PC-3 (cell line): ENCODE measurements at places on chromosomes 5 and 9.

GRCh38 chr5:148645527-148645926 lies 8.8 kb downstream of the HTR4 start:
- peaks cover 96% of the 10 kb centered on the region for H3K27me3 ChIP-seq
- no peaks in the 10 kb centered on the region for H3K4me1 ChIP-seq
- H3K27ac ChIP-seq, result no peak overlapping the region
- DNase-seq, result no peak

- no peak within 1 kb of the TSS for H3K4me3 ChIP-seq
- H3K27me3 ChIP-seq, result peaks cover 26% of the 10 kb centered on the region; the same call in 1 of the 2 replicates
- DNase-seq, result no peak
- H3K4me1 ChIP-seq, result no peaks in the 10 kb centered on the region
- no peaks in the 10 kb centered on the region for H3K36me3 ChIP-seq
Measured at GRCh38 chr5:115816226-115817081, at the start of gene CDO1. TSS of gene CDO1 (minus strand) at chr5:115816659. CDS start at chr5:115816397, 262 bp downstream.

DNA sequence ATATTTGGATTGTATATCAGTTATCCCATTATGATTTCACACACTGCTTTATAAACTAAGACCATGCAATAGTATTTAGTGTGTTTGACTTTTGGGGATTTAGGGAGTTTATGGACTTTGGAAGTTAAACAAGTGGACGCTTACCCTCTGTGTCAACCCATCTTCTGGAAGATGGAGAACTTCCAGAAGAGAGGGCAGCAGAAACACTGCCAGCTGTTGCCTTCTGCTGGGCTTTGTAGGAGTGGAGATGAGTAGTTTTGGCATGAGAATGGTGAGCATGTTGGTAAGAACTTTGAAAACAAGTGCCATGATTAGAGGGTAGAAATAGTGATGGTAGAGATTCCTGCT lies 2.2 kb downstream of the DNAJC25 start:
- H3K27me3 ChIP-seq, result no peaks in the 10 kb centered on the region
- no peak overlapping the region for H3K27ac ChIP-seq
- H3K4me3 ChIP-seq, result peak overlapping the region; percentile 93
- no peaks in the 10 kb centered on the region for H3K36me3 ChIP-seq
- H3K4me1 ChIP-seq, result peaks cover 17% of the 10 kb centered on the region; the same call in 1 of the 2 replicates

DNA sequence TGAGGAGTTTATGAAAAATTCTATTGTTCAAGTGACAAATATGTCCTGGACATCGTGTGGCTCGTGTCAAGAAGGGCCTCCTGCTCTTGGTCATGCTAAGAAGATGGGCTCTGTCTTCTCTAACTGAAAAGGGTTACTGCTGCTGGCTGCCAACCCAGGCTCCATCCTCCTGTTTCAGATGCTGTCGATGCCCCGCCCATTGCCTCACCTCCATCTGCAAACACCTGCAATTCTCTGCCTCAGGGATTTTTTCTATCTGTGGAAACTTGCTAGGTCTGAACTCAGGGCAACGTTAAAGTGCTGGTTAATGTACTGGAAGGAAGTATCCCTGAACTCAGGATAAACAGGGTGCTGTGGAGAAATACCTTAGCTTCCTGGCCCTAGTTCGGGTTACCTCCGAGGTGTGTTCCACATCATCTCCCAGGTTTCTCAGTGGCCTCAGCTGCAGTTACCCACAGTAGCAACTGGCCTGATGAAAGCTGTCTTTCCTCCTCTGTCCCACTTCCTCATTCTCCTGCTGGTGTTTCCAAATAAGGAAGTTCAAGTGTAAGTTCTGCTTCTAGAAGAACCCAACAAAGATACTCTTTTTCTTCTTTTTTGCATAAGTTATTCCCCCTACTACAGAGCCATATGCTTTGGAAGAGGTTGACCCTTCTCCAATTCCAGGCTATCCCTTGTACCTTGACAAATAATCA lies 151.7 kb upstream of the SMIM23 start:
- 0 out of 2 replicates have a peak, but pooled peaks cover 5% of the 10 kb centered on the region for H3K4me1 ChIP-seq
- H3K36me3 ChIP-seq, result no peaks in the 10 kb centered on the region
- H3K27ac ChIP-seq, result no peak overlapping the region
- DNase-seq, result no peak
- no peak overlapping the region for H3K4me3 ChIP-seq

GRCh38 chr5:104018299-104018698 lies 455.7 kb upstream of the NUDT12 start:
- DNase-seq, result peak; percentile 26
- peaks cover 7% of the 10 kb centered on the region; the same call in 1 of the 2 replicates for H3K36me3 ChIP-seq
- H3K27me3 ChIP-seq, result no peaks in the 10 kb centered on the region
- no peak overlapping the region for H3K4me3 ChIP-seq
- H3K27ac ChIP-seq, result no peak overlapping the region

GRCh38 chr5:175464074-175464941 lies 14.1 kb upstream of the SFXN1 start:
- H3K4me1 ChIP-seq, result no peaks in the 10 kb centered on the region
- DNase-seq, result peak; percentile 71
- no peak overlapping the region for H3K27ac ChIP-seq
- peaks cover 29% of the 10 kb centered on the region for H3K27me3 ChIP-seq
- no peak overlapping the region for H3K4me3 ChIP-seq

DNA sequence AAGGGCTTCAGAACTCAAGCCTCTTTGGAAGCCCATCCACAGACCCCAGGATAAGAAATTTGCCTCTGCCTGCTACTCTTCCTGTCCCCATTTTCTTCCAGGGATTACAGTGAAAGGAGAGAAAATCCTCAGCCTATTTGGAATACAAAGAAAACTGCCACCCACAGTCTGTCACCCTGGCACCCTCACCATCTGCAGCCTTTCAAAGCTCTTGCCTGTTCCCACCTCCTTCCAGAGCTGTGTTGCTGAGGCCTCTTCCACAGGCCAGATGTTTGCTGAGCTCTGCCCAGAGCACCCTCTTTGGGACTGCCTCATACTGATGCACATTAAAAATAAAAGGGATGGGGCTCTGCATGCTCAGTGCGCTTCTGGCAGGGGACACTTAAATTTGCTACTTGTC lies 35.9 kb upstream of the TAF1L start:
- DNase-seq, result no peak
- no peaks in the 10 kb centered on the region for H3K27me3 ChIP-seq
- H3K36me3 ChIP-seq, result no peaks in the 10 kb centered on the region
- peak overlapping the region; percentile 98 for H3K27ac ChIP-seq
- peaks cover 19% of the 10 kb centered on the region for H3K4me1 ChIP-seq
- H3K4me3 ChIP-seq, result no peak overlapping the region

- H3K27me3 ChIP-seq, result no peaks in the 10 kb centered on the region
- H3K36me3 ChIP-seq, result no peaks in the 10 kb centered on the region
- DNase-seq, result peak; percentile 42
- no peak overlapping the region for H3K4me3 ChIP-seq
- peaks cover 18% of the 10 kb centered on the region for H3K4me1 ChIP-seq
- 0 out of 2 replicates have a peak overlapping the region, but pooled peaks have one; percentile 25 for H3K27ac ChIP-seq
Measured at GRCh38 chr9:136537896-136538598, 7.8 kb downstream of the NOTCH1 start.

DNA sequence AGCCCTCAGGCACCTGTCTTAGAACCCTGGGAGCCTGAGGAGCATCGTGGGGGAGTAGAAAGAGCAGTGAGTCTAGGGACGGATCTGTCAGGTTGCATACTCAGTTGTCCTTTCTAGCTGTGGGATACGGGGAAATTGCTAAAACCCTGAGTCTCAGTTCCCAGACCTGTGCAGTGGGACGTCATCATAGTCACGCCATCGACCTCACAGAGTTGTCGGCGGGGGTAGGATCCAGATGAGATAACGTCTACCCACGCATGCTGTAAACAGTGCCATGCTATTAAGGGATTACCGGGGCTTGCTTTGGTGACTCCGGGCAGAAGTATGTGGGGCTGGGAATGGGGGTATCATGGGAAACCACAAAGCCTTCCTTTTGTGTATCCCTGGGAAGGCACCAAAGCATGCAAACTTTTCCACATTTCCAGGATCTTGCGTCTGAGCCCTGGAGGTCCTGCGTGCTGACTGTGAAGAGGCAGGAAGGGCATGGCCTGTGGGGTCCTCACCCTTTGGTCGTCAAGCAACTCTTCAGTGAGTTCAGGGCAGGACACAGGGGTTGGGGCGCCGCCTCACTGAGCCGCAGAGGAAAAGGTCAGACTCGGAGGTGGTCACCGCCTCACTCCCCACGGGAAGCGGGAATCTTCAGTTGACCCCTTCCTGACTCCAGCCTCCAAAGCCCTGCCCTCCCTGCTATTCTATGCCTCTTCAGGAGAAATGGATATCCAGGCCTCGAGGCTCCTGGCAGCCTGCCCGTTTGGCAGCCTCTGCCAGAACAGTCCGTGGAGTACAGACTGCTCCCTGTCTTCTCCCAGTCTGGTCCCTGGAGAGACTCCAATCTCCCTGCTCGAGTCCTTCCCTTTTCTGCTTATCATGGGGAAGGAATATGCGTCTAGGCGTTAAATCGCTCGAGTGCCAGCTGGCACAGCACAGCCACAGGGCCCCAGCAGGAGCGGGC lies 186.8 kb upstream of the KLF9 start:
- H3K36me3 ChIP-seq, result no peaks in the 10 kb centered on the region
- H3K27me3 ChIP-seq, result 0 out of 2 replicates have a peak, but pooled peaks cover 5% of the 10 kb centered on the region
- no peak overlapping the region for H3K4me3 ChIP-seq
- DNase-seq, result peak; percentile 22
- no peaks in the 10 kb centered on the region for H3K4me1 ChIP-seq

DNA sequence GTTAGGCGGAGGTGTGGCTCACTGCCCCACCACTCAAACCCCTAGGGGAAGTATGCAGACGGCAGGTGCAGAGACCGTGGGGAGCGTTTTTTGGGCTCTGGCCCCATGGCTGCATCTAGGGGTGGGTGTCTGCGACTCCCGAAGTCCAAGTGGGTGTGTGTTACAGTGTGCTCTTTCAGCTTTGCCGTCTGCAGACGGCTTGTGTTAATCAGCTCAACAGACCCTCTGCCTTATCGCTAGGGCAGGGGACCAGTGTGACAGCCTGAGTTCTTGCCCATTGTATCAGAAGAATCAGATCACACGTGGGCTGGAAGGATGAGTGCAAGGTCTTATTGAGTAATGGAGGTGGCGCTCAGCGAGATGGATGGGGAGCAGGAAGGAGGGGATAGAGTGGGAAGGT lies 162.8 kb downstream of the ENC1 start:
- no peak overlapping the region for H3K27ac ChIP-seq
- no peaks in the 10 kb centered on the region for H3K4me1 ChIP-seq
- no peaks in the 10 kb centered on the region for H3K27me3 ChIP-seq
- no peak overlapping the region for H3K4me3 ChIP-seq
- DNase-seq, result no peak

DNA sequence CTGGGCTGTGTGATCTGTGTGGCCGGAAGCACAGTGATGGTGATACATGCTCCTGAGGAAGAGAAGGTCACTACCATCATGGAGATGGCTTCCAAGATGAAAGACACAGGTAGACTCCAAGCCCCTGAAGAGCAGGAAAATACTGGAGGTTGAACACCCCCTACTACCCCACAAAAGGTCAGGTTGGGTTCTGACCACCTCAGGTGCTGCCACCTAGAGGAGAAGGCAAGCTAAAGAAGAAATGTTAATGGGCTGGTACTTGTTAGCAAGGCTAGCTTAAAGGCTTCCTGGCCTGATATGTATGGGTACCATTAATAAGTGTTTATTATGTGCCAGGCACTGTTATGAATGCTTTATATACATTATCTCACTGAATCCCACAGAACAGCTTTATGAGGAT lies 11.7 kb downstream of the NIPAL4 start:
- peaks cover 18% of the 10 kb centered on the region for H3K4me1 ChIP-seq
- no peak overlapping the region for H3K27ac ChIP-seq
- peaks cover 3% of the 10 kb centered on the region; the same call in 1 of the 2 replicates for H3K36me3 ChIP-seq
- no peak overlapping the region for H3K4me3 ChIP-seq
- no peaks in the 10 kb centered on the region for H3K27me3 ChIP-seq

DNA sequence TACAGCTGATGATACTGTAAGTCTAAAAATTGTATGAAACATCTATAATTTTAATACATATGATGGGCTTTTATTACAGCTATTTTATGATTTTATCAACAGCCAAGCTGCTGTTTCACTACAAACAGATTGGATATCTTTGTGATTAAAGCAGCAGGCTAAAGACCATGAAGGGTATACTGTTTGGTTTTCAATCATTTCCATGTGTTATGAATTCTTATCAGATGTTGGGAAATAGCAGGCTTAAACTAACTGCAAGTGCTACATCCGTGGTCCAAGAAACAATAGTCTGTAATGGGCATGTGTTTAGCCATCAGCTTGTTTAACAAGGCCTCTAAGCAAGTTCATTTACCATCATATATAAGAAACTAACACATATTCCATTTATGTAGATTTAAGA lies 107.5 kb downstream of the CWC27 start:
- H3K27me3 ChIP-seq, result no peaks in the 10 kb centered on the region
- no peak overlapping the region for H3K27ac ChIP-seq
- H3K4me1 ChIP-seq, result no peaks in the 10 kb centered on the region; the same call in 1 of the 2 replicates
- no peak overlapping the region for H3K4me3 ChIP-seq
- DNase-seq, result no peak
- H3K36me3 ChIP-seq, result no peaks in the 10 kb centered on the region

DNA sequence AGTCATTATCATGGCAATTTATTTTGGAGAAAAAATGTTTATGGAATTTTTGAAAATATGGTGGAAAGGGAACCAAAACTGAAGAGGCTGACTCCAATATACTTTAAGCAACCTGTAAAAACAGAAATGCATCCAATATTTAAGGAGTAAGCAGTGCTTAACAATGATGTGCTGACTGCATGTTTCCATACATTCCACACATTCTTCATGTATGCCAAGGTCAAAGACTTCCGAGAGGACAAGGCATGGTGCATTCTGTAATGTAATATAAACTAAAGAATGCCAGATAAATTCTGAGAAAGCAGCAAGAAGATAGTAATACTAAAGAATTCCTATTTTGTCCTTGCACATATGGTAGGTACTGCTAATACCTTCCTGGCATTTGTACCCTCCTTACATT lies 2015.9 kb upstream of the CDH9 start:
- H3K27ac ChIP-seq, result no peak overlapping the region
- H3K4me3 ChIP-seq, result no peak overlapping the region
- H3K4me1 ChIP-seq, result no peaks in the 10 kb centered on the region
- H3K27me3 ChIP-seq, result no peaks in the 10 kb centered on the region
- DNase-seq, result no peak

DNA sequence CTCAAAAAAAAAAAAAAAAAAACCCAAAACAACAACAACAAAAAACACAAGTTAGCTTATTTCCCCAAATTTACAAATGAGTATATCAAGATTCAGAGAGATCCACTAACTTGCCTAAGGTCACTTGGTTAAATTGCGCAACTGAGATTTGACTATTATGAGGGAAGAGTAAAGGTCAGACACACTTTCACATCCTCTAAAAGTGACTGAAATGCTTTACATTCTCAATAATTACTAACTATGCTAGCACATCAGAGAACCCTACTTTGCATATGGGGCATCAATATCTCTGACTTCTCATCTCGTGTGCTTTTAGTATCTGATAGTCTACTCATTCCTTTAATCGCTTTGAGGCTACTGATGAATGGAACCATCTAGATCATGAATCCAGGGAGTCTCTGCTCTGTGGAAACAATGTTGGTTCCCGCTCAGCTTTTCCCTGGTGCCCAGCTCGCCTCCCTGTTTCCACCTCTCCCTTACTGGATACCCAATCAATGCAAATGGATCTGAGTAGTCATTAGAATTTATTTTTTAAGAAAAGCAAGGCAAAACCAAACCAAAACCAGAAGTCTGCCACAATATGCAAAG lies 182.1 kb upstream of the TRIM32 start:
- H3K4me3 ChIP-seq, result no peak overlapping the region
- H3K27ac ChIP-seq, result no peak overlapping the region
- no peaks in the 10 kb centered on the region for H3K27me3 ChIP-seq
- DNase-seq, result no peak
- H3K36me3 ChIP-seq, result no peaks in the 10 kb centered on the region
